Chondrocyte (in vitro differentiated cells): ENCODE measurements at places on chromosomes 3 and 15.

GRCh38 chr15:48642795-48643194 lies 2.7 kb downstream of the FBN1 start:
- H3K4me1 ChIP-seq = peaks cover 58% of the 10 kb centered on the region
- H3K36me3 ChIP-seq = peaks cover 26% of the 10 kb centered on the region
- no peaks in the 10 kb centered on the region for H3K27me3 ChIP-seq
- DNase-seq = no peak
- H3K27ac ChIP-seq = peak overlapping the region; percentile 93
- H3K4me3 ChIP-seq = peak overlapping the region; percentile 94

DNA sequence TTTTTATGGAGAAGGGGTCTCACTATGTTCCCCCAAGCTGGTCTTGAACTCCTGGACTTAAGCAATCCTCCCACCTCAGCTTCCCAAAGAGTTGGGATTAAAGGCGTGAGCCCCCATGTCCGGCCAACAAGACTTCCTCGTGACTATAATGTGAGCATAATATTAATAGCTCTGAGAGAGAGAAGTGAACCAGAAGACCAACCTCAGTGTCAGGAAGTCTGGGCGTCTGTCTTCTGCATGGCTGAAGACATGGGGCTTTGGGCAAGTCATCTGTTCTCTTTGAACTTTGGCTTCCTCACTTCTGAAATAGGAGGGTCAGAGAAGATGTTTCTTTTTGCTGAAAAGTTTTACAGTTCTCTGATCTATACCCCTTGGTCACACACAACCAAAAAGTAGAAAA lies 92.1 kb downstream of the SLC49A4 start:
- H3K27me3 ChIP-seq = no peaks in the 10 kb centered on the region
- no peak for DNase-seq
- H3K36me3 ChIP-seq = peaks cover 3% of the 10 kb centered on the region
- no peak overlapping the region for H3K4me3 ChIP-seq

DNA sequence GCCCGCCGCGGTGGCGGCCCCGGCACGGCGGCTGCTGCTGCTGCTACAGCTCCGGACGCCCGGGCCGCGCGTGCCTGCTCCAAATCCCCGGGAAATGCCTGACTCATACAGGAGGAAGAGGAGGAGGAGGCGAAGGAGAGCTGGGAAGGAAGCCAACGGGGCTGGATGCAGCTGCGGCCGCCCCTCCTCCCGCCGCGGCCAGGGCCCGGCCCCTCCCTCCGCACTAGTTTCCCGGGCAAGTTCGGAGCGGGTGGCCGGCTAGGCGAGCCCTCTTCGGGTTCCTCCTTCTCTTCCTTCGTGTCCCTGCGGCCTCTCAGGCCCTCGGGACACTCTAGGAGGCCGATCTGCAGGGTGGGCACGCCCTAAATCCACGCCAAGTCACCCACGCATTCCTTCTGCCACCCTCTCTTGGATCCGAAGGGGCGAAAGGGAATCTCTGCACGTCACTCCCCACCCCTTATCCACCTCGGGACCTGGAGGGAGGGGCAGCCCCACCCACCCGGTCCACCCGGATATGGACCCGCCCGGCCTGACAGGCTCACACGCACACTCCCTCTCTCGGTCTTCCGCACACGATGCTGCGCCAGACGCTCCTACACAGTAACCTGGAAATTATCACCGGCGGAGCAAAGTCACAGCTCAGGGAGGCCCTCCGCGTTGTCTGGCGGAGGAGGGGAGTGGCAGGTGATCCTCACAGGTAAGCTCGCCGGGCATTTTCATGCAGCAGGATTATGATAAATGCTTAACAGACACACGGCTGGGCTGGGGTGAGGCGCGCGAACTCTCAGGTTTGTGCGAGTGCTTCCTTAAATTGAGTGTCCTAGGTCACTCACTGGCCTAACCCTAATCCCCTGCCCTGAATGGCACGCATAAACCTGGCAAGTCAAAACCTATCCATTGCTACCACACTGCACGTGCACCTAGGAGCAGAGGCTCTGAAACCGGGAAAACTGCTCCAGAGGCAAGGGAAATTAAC lies at the start of the genes OSBPL10 and ZNF860:
Gene OSBPL10 (minus strand): TSS at position 57 of the 976 bp plus-strand sequence. CDS start 83 bp downstream, outside the sequence.
Gene ZNF860 (plus strand): TSS at position 545 of the 976 bp plus-strand sequence. CDS start 7,330 bp downstream, outside the sequence.
- peak within 1 kb of the TSS; percentile 84 for H3K4me3 ChIP-seq
- peak; percentile 94 for DNase-seq
- peak within 1 kb of the TSS; percentile 90 for H3K27ac ChIP-seq
- peaks cover 4% of the 10 kb centered on the region for H3K36me3 ChIP-seq
- H3K27me3 ChIP-seq = no peaks in the 10 kb centered on the region

GRCh38 chr3:195461594-195462307 lies 18.9 kb upstream of the ACAP2 start:
- no peak overlapping the region for H3K4me3 ChIP-seq
- no peak for DNase-seq
- no peaks in the 10 kb centered on the region for H3K27me3 ChIP-seq
- H3K27ac ChIP-seq = no peak overlapping the region
- H3K36me3 ChIP-seq = no peaks in the 10 kb centered on the region
